Daoy (cell line): ENCODE measurements at places on chromosomes 1 and 21. TPM values are rescaled to one million over a fixed set of nuclear protein-coding genes. Genes with fewer than 3 reads are reported as not detected.

FABP3 gene
- total RNA-seq: not detected in 2 replicates

ZBTB48 gene
- total RNA-seq: 18.9 and 19.7 TPM in 2 replicates

NKAIN1 gene
- 0.27 and 0.63 TPM in 2 replicates for total RNA-seq

COG2 gene
- total RNA-seq: 19.8 and 25.9 TPM in 2 replicates

CDC42SE1 gene
- total RNA-seq: 48.8 and 55.1 TPM in 2 replicates

RHCE gene
- total RNA-seq: 0.23 and 0.65 TPM in 2 replicates

C1QTNF12 gene
- 0.36 TPM in 1 of 2 replicates, not detected in the other for total RNA-seq

MEF2D gene
- 2.5 and 6.1 TPM in 2 replicates for total RNA-seq

ALPL gene
- 1.4 and 2.7 TPM in 2 replicates for total RNA-seq

MARK1 gene
- total RNA-seq: 6.6 and 8.8 TPM in 2 replicates

PKNOX1 gene
- total RNA-seq: 18.0 and 20.1 TPM in 2 replicates

FHAD1 gene
- 1.0 and 4.8 TPM in 2 replicates for total RNA-seq

RIMKLA gene
- 3.0 and 3.7 TPM in 2 replicates for total RNA-seq

SLC66A1 gene
- total RNA-seq: 17.5 and 25.2 TPM in 2 replicates

DIP2A gene
- 11.5 and 16.4 TPM in 2 replicates for total RNA-seq

FRRS1 gene
- total RNA-seq: 9.4 and 9.8 TPM in 2 replicates

F13B gene
- not detected in 2 replicates for total RNA-seq
